NCI-H2107 (cell line): ENCODE measurements at places on chromosomes 12 and 14.

GRCh38 chr12:52207106-52207505, 15.3 kb upstream of the KRT80 start:
- DNase-seq: no peak

GRCh38 chr12:64058541-64059265, 163.4 kb downstream of the KICS2 start:
- no peak for DNase-seq

DNA sequence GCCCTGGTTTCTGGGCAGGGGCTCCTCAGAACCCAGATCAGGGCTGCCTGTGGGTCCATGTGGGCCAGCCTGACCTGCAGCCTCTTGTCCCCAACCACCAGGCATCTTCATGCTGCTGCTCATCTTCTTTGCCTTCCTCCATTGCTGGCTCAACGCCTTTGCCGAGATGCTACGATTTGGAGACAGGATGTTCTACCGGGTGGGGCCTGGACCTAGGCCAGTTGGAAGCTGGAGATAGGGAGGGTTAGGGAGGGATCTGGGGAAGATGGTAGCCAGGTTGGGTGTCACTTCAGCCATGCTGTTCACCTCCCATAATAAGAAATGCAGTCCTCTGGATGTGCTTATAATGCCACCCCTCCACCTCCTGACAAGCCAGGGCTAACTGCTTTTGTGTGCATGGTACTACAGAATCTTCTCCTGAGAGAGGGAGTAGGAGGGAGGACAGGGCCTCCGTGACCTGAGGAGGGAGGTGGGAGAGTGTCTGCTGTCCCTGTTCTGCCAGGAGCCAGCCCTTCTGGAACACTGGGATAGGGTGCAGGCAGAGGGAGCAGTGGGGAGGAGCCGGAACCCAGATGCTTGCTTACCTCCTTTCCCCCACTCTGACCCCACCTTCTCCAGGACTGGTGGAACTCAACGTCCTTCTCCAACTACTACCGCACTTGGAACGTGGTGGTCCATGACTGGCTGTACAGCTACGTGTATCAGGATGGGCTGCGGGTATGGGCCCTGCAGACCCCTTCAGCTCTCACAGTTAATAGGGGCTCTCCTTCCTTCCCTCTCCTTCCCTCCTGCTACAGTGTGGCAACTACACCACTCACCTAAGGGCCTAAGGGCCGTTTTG, 17.6 kb downstream of the SOAT2 start:
- DNase-seq: no peak

DNA sequence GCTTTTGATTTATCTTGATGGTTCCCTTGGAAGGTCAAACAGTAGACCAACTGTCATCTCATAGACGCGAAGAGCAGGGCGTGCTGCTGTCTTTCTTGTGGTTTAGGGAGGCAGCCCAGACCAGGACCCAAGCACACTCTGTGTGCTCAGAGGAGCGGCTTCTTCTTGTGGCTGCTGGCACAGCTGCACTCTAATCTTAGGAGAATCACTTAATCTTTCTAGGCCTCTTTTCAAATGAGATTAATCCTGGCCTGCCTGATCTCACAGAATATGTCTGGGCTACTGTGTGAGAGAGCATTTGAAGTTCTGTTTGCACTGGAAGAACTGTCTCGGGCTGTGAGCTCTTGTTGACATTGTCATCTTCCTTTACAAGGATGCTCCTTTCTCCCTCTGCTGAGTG, 60.0 kb upstream of the TRAF3 start:
- no peak for DNase-seq

GRCh38 chr12:3881281-3881950, 8.2 kb upstream of the PARP11 start:
- DNase-seq: no peak

DNA sequence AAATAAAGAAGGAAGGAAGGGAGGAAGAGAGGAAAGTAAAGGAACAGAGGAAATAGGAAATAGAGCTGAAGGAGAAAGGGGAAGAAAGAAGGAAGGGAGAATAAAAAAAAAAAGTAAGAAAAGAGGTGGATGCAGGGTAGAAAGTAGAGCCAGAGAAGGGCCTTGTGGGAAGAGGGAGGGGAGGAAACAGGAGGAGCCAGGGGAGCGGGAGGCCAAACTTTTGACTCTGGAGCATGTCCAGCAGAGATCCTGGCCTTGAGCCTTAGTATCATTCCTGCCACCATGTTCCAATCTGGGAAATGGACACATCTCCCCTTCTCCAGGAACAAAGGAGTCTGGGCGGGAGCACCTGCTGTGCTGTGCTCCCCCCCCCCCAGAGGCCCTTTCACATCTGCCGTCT, 11.1 kb upstream of the SMUG1 start:
- DNase-seq: no peak

- no peak for DNase-seq
Measured at GRCh38 chr14:68367536-68367935, 425.3 kb downstream of the ZFP36L1 start.
